ENCODE measurements at places on chromosomes 16 and 17.

- no peak for DNase-seq
Observed at GRCh38 chr17:78266771-78267170, 35.3 kb downstream of the TMEM235 start.

DNA sequence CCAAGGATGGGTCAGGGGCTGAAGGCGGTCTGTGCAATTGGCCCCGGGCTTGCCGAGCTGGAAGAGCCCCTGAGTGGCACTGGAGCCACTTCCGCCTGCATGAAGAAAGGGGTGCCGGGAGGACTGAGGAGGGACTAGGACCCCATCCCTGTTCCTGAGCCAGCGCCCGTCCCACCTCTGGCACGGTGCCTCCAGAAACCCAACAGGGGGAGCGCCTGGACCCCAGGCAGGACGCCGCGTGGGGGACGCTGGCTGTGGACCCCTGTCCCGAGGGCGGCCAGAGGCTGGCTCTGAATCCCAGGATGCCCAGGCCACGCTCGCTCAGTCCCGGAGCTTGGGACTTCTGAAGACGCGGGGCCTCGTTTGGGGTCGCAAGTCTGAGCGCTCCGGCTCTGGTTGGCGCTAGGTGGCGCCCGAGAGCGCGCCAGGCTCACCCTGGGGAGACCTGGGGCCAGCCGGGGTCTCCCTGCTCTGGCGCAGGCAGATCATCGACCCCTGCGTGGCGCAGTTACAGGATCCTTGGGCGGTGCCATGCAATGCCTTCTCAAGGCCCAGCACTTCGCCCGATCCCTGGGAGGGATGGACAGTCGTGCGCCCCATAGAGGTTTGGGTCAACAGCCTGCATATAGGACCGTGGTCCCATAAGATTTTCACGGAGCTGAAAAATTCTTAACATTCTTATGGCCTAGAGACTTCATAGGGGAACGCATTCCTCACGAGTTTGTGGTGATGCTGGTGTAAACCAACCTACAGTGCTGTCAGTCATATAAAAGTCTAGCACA lies 58.5 kb upstream of the CREBBP start:
- DNase-seq: no peak

GRCh38 chr17:81494626-81495377 lies 17.8 kb downstream of the ACTG1 start:
- DNase-seq: no peak

DNA sequence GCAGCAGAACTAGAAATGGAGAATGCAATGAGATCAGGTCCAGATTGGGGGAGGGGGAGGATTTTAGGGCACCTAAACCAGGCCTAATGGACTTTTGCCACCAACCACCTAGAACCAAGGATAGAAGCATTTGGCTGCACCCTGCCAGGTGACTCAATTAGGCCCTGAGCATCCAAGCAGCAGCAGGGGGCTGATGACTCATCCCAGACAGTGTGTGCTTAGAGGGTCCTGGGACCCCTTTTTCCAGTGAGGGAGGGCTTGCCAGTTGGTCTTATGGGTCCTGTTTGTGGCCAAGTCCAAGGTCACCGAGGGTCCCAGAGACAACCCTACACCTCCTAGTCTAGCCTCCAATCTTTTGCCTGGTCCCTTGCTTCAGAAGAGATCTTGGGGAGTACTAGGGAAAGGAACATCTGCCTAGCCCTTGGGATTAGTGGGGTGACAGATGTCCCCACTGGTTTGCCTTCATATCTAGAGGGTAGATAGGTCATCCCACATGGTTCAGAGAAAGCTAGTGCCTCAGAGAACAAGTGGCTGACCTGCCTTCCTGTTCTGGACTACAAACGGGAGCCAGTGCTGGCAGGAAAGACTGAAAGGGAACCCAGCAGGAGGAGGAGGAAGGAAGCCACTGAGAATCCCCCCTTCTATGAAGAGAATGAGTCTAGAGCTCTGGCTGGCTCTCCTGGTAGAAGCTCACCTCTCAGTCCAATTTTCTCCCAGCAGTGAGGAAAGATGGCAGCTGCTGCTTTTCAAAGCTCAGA lies 1.6 kb upstream of the TBKBP1 start:
- DNase-seq: no peak

- no peak for DNase-seq
Observed at GRCh38 chr17:57512691-57513090, 232.4 kb downstream of the CCDC182 start.

- no peak for DNase-seq
Observed at GRCh38 chr16:26857371-26857770, 209.4 kb upstream of the C16orf82 start.

GRCh38 chr17:1438593-1439083 lies 17.4 kb downstream of the CRK start:
- DNase-seq: no peak

DNA sequence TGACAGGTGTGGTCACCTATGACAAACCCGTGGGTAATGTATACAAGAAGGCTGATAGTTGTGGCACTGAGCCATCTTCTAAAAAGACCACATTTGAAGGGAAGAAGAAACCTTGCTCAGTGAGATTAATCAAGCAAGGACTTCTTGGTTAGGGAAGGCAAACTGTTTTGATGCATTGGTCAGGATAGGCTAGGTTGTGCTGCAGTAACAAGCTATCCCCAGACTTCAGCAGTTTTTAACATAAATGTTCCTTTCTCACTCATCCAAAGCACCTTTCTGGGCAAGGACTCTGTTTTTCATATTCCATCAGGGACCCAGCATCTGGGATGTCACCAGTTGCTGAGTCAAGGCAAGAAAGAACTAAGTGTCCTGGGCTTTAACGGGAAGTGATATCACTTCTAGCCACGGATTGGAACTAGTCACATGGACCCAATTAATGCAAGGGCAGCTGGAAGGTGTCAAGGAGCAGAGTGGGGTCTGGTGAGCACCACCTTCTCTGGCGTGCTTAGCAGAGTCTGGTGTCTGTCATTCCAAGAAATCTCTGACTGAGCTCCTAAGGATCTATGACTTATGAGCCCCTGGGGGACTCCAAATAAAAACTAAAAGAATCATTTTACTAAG lies 52.0 kb upstream of the CCL2 start:
- no peak for DNase-seq

GRCh38 chr17:60392845-60393702 lies 1.1 kb upstream of the USP32 start:
- DNase-seq: peak; percentile 44

DNA sequence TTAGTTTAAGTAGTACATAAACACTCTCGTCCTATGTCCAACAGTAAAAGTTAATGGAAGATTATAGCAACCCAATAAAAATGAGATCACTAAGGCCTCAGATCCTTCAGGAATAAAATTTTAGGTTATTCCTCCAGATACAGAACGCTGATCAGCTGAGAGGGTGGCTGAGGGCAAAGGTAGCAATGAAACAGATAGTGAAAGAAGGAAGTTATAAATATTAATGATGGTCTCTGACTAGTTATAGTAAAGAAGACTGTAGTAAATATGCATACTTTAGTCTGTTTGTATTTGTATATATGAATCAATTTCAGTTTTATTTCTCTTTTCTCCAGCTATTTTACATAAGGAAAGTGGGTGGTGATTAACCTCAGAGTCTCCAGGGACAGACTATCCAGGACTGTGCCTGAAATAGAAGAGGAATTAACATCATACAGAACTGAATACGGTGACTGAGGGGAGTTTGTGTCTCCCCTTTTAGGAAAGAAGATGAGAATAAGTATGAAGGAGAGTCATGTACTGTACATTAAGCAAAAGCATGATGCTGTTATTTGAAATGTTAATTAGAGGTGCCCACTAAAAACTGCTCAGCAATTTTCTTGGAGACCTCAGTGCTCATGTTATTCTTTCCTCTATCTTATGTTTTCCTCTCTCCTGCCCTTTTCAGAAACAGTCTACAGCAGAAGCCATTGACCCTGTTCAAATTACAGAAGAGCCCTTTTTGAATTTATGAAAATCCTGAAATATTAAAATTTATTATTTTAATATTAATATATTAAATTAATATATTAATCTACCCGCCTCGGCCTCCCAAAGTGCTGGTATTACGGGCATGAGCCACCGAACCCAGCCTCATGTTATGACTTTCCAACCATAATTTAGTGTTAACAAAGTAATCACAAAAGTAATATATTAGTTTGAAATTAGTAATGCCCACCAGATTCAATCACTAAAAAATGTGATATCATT lies 36.5 kb upstream of the DHRS7B start:
- no peak for DNase-seq

- no peak for DNase-seq
Observed at GRCh38 chr17:73749337-73749823, 105.1 kb upstream of the SDK2 start.

GRCh38 chr16:56672761-56673536 lies 3.3 kb downstream of the MT1H start:
- DNase-seq: no peak

DNA sequence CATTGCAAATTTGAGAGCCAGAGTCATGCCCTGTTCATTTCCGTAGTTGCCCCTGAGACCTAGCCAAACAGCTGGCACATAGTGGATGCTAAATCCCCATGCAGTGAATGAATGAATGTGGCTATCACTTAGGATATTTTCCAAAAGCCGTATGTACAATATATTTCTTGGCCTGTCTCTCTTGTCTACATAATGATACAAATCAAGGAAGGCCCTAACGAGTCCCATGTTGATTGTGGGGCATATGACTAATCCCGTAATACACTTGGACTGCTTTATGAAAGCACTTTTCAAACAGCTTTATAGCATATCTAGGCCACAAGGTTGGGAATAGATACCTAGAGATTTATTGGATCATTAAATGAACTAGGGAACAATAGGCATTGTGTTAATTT lies 478.0 kb downstream of the SLC39A11 start:
- DNase-seq: no peak

GRCh38 chr17:40130352-40131042 lies 8.7 kb downstream of the MSL1 start:
- no peak for DNase-seq

All from prostate gland (tissue), 2 donors.